GM18507 (cell line): ENCODE measurements at places on chromosomes 1 and 21.

- no peak for DNase-seq
These were observed 58.3 kb upstream of the VAMP3 start for GRCh38 chr1:7712731-7713323.

DNA sequence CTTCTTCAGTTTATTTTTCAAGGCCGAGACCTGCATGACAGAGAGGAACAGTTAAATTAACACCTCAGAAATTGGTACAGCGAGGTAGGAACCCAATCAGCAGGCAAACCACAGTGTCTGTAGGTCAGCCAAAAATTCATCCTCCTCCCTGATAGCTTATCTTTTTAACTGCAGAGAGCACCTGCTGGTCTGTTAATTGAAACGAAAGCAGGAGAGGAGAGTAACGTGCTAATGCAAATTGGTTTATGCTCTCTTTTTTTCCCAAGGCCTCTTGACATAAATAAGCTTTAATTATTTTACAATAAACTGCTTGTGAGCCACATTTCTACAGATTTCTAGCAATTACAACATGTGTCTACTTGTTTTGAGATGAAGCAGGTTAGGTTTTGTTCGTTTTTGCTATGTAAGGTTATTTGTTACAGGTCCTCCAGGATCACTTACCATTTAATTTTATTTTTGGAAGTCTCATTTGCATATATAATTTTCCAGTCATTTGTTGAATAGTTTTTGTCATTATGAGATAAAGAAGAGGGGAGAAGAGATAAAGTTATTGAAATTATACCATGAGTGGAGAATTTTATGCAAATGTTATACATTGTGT, 179.9 kb downstream of the DENND1B start:
- DNase-seq: no peak

GRCh38 chr1:115537415-115537814, 104.4 kb upstream of the VANGL1 start:
- no peak for DNase-seq

- no peak for DNase-seq
These were observed 54.4 kb upstream of the ACOT11 start for GRCh38 chr1:54493608-54494007.

GRCh38 chr1:225962440-225962975, 21.5 kb upstream of the LEFTY2 start:
- DNase-seq: peak; percentile 42

- DNase-seq: no peak
These were observed 25.4 kb downstream of the UMODL1 start for GRCh38 chr21:42096566-42096965.

DNA sequence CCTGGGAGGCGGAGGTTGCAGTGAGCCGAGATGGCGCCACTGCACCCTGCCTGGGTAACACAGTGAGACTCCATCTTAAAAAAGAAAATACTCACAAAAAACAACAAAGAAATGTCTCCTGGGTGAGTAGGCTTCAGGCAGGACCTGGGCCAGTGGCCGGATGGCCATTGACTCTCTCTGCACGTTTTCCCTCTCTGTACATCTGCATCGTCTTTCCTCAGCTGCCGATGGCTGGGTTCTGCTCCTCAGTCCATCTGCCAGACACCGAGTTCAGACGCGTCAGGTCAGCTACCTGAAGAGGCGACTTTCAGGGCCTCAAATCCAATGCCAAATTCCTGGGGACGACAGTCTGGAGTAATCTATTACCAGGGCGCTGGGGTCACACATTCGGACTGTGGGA, 199.3 kb downstream of the CAMTA1 start:
- DNase-seq: no peak

- no peak for DNase-seq
These were observed 3.3 kb downstream of the URB1 start for GRCh38 chr21:32389337-32390015.
